ENCODE measurements at places on chromosomes 4 and X.

DNA sequence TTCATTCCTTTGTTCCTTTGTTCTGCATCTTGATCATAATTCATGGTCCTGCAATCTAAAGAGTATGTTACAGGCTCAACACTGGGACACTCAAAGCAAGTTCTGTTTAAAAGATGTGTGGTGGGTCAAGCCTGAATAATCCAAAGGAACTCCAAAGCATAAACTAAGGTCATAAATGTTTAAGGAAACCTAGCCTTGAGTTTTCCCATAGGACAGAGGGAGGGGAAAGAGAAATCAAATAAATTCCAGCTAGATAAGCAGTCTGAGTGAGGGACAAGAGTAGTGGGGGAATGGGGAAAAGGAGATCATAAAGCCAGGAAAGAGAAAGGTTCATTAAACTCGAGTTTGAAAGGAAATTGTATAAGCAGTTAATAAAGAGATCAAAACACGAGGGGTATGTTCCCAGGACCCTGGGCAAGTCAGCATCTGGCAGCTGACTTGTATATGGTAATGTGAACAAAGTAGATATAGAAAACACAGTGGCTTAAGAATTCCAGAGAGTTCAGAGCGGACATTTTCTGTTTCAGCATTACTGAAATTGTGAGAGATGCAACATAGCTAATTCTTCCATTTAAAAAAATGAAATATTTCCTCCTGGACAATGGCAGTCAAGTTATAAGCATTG, 125.8 kb upstream of the EDNRA start:
- no peak for DNase-seq

DNA sequence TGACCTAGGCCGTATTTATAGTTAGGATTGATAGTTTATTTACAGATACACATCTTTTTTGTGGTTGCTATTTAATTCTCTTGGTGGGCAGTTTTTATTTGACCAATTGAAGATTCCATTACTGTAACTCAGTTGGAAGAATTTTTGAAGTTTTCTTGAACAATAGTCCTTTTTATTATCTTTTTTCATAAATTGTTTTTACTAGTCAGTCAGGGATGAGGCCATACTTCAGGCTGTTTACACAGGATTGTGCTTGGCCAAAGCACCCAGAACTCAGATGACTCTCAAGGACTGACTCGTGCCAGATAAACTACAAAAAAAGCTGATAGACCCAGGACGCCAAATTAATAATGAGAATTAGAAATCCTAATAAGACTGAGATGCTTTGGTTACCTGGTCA, 7.0 kb downstream of the HERC3 start:
- no peak for DNase-seq

- DNase-seq: no peak
Observed at GRCh38 chr4:138269175-138269574, 27.0 kb upstream of the SLC7A11 start.

- DNase-seq: no peak
Observed at GRCh38 chr4:107837317-107837716, 12.6 kb downstream of the SGMS2 start.

DNA sequence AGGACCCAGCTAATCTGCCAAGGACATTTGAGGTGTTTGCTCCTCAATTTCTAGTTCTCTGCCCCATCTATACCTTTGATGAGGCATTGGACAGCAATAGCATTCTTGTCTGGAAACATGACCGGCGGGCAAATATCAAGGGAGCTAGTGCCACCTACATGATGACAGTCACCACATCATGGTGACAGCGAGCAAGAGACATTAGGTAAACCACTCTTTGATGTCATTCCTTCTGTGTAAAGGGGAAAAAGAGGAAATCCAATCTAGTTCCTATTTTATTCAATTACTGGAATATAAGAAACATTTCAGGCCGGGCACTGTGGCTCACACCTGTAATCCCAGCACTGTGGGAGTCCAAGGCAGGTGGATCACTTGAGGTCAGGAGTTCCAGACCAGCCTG, 20.7 kb upstream of the IL13RA1 start:
- no peak for DNase-seq

GRCh38 chr4:112325530-112325929, 28.4 kb downstream of the ALPK1 start:
- no peak for DNase-seq
